ENCODE measurements at places on chromosomes 1 and 21. TPM values are rescaled to one million over a fixed set of nuclear protein-coding genes. Genes with fewer than 3 reads are reported as not detected.

- DNase-seq, result no peak
These were observed 351.6 kb upstream of the PLXNA2 start for GRCh38 chr1:208595745-208596144.

Gene TADA1
- 10.7 TPM for total RNA-seq

GRCh38 chr1:1990222-1990621, 13.4 kb downstream of the CFAP74 start:
- no peak for DNase-seq

Gene SMIM34
- total RNA-seq, result not detected

Gene CD48
- not detected for total RNA-seq

Gene PGBD2
- total RNA-seq, result 4.6 TPM

DNA sequence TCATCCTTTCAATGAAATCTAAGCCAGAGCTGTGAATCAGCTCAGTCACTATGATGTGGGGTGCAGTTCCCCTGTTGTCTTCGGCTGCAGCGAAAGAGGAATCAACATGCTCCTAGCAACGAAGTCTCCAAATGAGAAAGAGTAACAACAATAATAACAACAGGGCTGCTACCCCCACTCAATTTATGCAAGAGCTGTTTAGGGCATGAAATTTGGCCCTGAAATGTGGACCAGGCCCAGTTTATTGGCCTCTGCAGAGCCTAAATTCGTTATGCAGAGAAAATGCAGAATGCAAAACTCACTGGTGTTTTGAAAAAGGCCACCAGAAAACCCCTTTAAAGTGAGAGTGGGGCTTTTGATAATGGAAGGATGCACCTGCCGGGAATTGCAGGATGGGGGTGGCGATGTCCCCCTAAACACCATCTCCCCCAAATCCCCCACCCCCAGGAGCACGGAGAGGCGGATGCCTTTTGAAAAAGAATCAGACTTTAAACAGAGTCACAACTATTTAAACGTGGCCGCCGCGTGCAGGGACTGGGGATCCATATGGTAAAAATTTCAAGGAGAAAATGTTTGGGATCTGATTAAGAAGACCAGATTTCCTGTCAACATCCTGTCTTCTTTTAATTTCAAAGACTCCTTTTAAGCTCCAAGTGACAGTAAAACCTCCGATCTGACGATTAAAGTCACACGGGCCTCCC, 1.9 kb downstream of the RUNX3 start:
- DNase-seq, result no peak

Gene TATDN3
- 10.9 TPM for total RNA-seq

- DNase-seq, result no peak
These were observed 84.8 kb downstream of the KCNJ15 start for GRCh38 chr21:38341546-38342012.

- no peak for DNase-seq
These were observed 7.6 kb upstream of the NPL start for GRCh38 chr1:182781841-182782586.

GRCh38 chr1:223109581-223110026, 33.4 kb downstream of the TLR5 start:
- DNase-seq, result no peak

- no peak for DNase-seq
These were observed 540.3 kb upstream of the B3GALT2 start for GRCh38 chr1:193726722-193727121.

Gene KRTAP7-1
- not detected for total RNA-seq

- DNase-seq, result no peak
These were observed 4.5 kb upstream of the NPHP4 start for GRCh38 chr1:5996641-5997270.

Gene DOCK7
- total RNA-seq, result 47.2 TPM

DNA sequence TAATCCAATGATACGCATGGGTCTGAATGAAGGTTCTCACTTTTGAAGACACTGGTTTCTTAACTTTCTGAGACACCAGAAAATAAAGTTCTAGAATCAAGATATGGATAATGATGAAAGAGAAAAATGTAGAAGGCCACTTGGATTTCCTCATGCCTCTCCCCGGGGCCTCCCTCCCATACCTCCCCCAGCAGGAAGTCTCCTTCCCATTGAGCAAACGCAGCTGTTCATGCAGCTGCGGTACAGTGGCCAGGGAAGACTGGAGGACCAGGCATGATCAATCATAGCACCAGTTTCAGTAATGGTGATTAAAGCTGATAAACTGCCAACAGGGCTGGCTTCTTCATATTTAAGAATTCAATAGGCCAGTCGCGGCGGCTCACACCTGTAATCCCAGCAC, 10.9 kb upstream of the UBR4 start:
- no peak for DNase-seq

GRCh38 chr1:236060286-236060685, 4.6 kb downstream of the NID1 start:
- no peak for DNase-seq

DNA sequence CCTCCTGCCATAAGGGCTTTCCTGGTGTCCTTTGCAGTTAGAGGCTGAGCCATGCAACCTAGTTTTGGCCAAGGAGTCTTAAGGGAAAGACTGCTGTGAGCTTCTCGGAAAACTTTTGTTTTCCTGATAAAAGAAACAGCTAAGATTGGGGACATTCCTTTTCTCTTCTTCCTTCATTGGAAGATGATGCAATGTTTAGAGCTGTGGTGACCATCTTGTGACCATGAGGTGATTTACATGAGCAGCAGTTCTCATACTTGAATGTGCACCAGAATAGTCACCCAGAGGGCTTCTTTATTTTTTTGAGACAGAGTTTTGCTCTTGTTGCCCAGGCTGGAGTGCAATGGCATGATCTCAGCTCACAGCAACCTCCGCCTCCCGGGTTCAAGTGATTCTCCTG, 20.4 kb upstream of the SMAP2 start:
- DNase-seq, result no peak

GRCh38 chr1:214241060-214241459, 39.9 kb upstream of the SMYD2 start:
- DNase-seq, result no peak

Gene NFASC
- not detected for total RNA-seq

Gene CYP4A11
- not detected for total RNA-seq

Gene MMEL1
- total RNA-seq, result 2.7 TPM

Measured in pulmonary artery endothelial cell (primary cell).